Mammary epithelial cell (primary cell): ENCODE measurements at places on chromosomes 4 and X.
A peak's percentile ranks its signal among the peaks of the same experiment; 100 is the strongest.

- DNase-seq = no peak
Measured at GRCh38 chr4:1051472-1051871, 40.0 kb downstream of the FGFRL1 start.

- peak; percentile 25 for DNase-seq
Measured at GRCh38 chr4:83771113-83771705, 235.3 kb downstream of the GPAT3 start.

DNA sequence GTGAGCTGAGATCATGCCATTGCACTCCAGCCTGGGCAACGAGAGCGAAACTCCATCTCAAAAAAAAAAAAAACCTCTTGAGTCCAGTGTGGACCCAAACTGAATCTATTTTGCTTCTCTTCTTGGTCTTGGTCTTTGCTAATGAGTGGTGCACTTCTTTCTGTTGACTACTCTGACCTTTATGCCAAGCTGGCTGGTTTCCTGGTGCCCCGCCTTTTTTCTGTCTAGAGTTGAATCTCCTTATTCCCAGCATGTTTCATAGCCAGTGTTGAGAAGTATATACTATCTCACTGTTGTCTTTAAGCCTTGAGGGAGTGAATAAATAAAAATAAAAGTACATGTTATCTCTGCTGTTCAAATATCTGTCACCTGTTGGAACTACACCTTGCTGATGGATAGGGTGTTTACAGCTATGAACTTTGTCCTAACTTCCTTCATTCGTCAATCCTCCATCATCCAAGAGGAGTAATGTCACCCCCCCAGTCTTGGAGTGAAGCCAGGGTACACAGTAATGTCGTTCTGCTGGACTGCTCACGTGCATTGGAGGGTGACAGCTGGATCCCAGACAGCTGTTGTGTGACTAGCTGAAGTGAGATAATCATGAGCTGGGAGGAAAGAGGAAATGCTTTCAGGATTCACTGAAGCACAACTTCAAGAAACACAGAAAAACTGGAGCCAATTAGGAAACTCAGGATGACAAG lies 99.3 kb upstream of the PRKG2 start:
- peak; percentile 2 for DNase-seq

DNA sequence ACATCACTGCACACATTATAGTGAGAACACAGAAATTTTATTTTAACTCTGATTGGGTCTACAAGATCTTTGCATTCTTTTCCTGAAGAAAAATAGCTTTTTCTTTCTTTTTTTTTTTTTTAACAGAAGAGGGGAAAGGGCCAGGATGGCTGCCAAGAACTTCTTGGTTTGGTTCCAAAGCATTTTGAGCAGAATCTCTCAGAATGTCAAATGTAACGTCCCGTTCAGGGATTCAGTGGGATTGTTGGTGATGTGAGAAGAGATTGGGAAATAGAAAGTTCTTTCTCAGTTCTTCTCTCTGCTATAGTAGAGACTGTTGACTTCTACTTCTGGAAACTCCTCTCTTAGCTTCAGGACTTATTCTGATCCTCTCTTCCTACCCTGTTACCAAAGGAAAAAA lies 70.9 kb upstream of the CBR4 start:
- no peak for DNase-seq

DNA sequence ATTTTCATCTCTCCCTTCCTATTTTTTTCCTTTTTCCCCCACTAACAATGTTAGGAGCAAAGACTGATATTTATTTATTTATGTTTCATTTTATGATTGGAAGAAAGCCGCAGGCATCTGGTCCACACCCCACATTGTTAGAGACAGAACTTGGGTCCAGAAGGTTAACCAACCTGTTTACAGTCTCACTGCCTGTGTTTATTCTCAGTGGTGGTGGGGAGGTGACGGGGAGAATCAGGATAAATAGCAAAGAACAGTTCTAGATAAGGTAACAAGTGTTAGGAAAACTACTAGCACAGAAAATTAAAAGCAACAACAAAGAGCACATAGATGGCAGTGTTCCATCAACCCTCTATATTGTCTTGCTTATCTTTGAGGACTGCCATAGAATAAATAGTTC lies 301.7 kb upstream of the DIPK2B start:
- no peak for DNase-seq

GRCh38 chrX:45557387-45557786 lies 356.7 kb upstream of the DIPK2B start:
- DNase-seq = peak; percentile 25

GRCh38 chr4:188697243-188697642 lies 558.0 kb downstream of the TRIML1 start:
- no peak for DNase-seq

DNA sequence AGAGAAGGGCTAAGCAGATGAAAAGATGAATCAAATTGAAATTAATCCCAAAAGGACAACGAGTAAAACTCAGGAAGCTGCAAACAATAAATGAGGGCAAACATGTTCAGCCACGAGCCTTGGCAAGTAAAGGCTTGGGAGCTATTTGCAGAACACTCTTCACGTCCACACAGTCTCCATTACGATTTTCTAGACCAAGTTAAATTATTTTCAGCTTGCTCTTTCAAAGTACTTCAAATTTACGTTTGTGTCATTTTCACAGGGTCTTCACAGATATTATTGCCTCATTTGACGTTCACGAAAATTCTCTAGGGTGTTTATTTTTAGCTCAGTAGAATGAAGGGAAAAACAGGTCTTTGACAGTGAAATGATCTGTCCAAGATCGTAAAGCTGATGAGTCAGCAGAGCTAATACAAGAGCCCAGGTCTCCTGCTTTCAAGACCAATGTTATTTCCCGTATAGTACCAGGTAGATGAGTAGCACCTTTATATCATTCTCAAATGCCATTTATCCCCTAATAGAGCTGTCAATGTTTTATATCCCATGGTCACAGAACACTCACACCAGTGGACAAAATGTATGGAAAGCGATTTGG lies 20.9 kb downstream of the KLB start:
- DNase-seq = peak; percentile 8

- no peak for DNase-seq
Measured at GRCh38 chrX:9825966-9826365, 39.7 kb downstream of the SHROOM2 start.

GRCh38 chr4:9988933-9989332 lies 32.4 kb downstream of the SLC2A9 start:
- no peak for DNase-seq

DNA sequence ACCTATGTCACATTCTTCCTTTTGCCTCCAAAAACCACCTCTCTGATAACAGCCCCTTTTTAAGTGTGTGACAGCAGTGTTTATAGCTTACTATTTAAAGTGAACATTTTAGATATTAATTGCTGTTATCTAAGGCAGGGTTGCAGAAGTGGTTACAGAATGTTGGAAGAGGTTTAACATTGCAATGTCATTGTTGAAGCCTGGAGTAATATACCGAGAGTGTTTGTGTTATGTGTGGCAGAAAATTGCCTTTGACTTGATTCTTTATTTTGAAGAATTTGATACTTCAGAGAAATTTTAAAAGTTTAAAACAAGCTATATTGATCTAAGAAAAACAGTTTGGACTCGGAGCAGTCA lies 37.1 kb downstream of the SMARCAD1 start:
- DNase-seq = no peak

GRCh38 chrX:265502-265901 lies 15.7 kb upstream of the PLCXD1 start:
- no peak for DNase-seq

GRCh38 chr4:182839256-182839655 lies 77.9 kb downstream of the DCTD start:
- no peak for DNase-seq

DNA sequence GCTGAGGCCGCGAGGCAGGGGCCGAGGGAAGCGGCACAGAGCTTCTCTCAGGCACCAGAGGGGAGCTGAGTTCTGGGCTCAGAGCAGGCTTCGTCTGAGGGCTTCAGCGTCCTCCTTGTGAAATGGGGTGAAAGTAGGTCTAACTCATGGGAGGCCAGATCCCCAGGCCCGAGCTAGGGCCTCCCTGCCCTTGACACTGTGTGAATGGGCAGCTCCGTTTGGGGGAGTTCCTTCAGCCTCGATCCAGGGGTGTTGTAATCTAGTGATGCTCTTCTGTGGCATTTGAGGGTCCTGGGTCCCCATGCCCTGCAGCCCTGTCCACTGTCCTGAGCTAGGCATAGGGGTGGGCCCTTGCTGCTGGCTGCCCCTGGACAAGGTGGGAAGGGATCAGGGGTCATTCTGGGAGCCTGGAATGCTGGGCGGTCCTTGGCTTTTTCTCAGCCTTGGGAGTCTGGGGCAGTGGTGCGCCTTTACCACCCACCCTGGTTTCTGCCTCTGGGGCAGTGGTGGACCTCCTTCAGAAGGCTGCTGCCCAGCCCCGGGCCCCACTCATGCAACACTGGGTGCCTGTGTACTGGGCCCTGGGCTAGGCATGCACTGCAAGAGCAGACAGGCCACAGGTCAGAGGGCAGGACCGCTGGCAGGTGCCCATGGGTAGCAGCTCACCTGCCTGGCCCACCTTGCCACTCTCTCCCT lies 4.1 kb downstream of the SH3BP2 start:
- no peak for DNase-seq

DNA sequence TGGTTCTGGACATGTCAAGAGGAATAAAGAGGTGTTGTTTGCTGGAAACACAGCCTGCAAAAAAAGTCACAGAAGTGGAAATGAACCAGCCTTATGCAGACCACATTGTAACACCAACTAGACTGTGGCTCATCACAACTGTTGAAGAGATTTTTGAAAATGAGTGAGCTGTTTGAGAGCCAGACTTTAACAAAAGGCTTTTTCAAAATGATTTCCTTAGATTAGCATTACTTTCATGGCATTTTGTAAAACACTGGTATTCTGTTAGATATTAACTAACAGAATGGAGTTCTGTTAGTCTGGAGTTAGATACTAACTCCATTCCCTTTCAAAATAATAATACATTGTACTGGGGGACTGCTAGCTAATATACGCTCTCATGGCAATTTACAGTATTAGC lies 60.6 kb upstream of the GABRA2 start:
- DNase-seq = no peak

DNA sequence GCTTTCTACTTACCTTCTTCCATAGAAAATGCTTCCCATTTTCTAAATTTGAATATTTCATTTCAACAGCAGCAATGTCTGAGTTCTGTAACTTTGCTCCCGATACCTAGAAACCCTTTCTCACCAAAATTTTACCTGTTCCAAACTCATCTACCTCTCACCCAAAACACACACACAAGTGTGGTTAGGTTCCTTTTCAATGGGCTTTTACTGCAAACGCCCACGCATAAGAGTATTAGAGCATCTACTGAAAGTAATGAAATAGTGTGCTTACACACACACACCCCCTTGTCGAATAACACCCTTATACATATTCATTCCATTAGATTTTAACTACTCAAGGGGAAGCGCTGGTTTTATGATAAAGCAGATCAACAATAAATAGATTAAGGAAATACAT lies 610.3 kb upstream of the AADAT start:
- DNase-seq = no peak

DNA sequence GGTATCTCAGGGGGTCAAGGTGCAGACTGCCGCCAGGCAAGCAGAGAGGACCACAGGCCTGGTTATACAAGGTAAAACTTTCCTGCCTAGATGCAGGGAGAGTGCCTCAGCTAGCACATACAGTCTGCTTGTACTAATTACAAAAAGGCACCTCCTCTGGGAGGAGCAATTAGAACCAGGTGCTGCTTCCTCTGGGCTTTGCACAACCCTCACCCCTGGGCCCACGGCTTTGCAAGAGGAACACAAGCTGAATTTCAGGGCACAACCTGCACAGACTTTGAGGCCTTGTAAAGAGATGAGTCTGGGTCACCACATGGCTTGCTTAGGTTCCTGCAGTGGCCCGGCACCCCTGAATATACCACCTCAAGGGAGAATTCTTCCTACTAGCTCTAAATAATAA lies 9.2 kb upstream of the CITED1 start:
- DNase-seq = no peak
